Vagina (tissue), 2 donors: ENCODE measurements at places on chromosomes 2 and 18. TPM values are rescaled to one million over a fixed set of nuclear protein-coding genes. Genes with fewer than 3 reads are reported as not detected.

- no peak for DNase-seq
Measured at GRCh38 chr2:105761931-105762515, 17.3 kb downstream of the NCK2 start.

GRCh38 chr18:24228667-24229041 is 89.8 kb downstream of the CABYR start:
- DNase-seq, result no peak

GRCh38 chr18:35597758-35598157 is 16.2 kb downstream of the GALNT1 start:
- no peak for DNase-seq

GRCh38 chr2:43169099-43169945 is 57.1 kb downstream of the ZFP36L2 start:
- no peak for DNase-seq

DNA sequence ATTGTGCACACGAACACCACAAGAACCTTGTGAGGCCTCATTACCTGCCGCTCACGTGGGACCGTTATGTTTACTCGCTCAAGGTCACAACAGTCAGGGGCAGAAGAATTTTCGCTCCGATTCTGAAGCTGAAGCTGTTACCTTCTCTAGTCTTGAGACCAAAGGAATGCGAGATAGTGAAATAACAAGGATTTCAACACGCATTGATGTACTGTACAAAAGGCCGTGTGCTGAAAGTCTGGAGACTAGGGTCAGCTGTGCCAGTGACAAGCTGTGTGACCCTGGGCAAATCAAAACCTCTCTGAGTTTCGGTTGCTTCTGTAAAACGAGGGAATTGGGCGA is 583 bp downstream of the NEMP2 start:
- no peak for DNase-seq

GRCh38 chr18:21513292-21513691 is 87.2 kb downstream of the ESCO1 start:
- no peak for DNase-seq

DNA sequence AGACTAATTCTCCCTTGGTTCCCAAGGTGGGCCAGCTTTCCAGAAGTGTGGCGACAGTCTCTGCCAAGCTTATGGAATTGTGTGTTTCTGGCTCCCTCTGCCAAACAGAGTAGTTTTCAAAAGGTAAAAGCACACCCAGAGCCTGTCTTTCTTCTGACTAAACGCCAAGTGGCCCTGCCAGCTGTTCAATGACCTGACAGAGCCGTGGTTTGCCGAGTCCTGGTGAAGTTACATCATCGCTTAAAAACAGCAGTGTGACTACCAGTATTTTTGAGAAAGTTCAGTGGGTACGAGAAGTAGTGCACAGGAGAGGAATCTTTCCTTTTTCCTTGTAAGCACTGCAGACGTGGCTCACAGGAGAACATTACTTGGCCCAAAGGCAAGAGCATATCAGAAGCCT is 1.9 kb downstream of the PER2 start:
- DNase-seq, result no peak

DNA sequence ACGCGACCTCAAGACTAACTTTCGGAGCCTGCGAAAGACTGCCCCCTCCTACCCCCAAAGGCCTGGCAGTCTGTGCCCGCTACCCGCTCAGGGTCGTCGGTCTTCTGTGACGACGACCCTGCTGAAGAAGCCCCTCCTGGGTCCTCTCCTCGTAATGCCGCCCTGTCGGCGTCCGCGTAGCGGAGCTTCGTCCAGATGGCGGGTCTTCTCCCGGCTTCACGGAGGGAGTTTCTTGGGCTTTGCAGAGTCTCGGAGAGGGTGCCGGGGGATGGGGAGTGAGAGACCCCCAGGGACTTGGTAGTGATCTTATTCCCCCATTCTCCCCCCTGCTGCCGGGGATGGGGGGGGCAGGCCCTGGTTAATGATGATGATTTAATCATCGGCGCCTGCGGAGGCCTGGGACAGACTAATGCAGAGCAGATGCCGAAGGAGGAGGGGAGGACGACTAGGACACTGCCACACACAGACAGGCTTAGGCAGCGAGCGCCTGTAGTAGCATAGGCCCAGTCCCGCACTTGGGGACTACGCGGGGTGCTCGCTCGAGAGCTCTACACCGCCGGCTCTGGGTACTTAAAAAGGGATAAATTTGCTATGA is 528 bp upstream of the PCGF1 start:
- DNase-seq, result no peak

GRCh38 chr2:204115137-204116056 is 178.8 kb downstream of the ICOS start:
- no peak for DNase-seq

DNA sequence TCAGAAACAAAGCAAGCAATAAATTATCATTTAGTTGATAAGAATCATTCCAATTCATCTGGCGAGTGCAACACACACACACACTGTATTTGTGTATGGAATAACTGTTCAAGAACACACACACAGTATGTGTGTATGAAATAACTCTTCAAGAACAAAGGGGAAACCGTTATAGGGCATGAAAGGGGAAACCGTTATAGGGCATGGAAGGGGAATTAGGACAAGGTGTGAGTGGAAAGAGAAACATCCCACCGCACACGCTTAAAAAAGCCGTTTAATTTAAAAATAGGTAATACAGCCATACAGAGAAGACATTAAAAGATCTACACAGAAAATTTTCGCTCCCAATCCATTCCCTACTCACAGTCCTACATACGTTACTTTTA is 607 bp upstream of the TSN start:
- DNase-seq, result no peak

DNA sequence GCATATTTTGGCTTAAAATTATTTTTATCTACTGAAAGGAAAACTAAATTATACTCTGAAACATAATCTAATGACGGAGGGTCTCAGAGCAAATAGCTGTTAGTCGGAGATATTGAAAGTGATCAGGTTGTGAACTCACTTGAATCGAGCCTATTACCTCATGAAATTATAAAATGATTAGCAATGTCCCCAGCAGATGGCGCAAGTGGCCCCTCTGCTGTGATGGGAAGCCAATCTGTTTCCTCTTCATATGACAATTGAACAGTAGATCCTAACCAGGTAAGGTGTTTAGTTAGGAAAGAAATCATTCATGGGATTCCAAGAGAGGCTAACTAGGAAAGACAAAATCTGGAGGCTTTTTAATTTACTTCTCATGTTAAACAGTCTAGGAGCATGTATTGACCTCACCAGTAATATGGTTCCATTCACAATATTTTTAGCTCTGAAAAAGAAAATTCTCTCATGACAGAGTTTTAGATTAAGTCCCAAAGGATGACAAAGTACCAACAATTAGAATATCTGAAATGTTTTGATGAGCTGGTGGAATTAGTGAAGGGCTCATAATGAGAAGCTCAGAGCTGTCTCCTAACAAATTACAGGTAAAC is 29.9 kb upstream of the MPPE1 start:
- DNase-seq, result no peak

Gene REG3G
- total RNA-seq, result not detected
